ENCODE measurements at places on chromosomes 6 and 20.

- no peak for DNase-seq
Measured at GRCh38 chr6:151882206-151882605, 74.7 kb downstream of the ESR1 start.

GRCh38 chr6:162056745-162057144, 670.8 kb downstream of the PRKN start:
- no peak for DNase-seq

DNA sequence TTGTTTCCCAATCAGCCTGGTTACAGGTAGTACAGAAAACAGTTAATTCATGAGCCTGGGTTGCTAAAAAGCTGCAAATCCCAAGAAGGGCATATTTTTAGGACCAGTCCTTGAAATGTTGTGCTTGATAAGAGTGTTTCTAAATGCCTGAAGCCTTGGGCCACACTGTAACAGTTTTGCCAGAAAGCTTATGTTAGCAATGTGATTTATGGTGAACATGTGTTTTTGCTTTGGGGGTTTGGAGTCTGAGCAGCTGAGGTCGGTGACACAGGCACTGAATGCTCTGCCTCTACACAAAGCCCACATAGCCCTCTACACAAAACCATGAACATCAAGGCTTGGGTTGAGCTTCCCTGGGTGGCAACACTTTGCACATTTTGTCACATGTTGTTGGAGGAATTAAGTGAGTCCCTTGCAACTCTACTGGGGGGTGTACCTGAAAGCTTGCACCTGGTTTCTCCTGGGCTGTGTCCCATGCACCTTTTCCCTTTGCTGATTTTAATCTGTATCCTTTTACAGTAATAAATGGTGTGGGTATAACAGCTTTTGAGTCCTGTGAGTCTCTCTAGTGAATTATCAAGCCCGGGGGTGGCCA, 22.2 kb downstream of the AHI1 start:
- DNase-seq, result no peak

DNA sequence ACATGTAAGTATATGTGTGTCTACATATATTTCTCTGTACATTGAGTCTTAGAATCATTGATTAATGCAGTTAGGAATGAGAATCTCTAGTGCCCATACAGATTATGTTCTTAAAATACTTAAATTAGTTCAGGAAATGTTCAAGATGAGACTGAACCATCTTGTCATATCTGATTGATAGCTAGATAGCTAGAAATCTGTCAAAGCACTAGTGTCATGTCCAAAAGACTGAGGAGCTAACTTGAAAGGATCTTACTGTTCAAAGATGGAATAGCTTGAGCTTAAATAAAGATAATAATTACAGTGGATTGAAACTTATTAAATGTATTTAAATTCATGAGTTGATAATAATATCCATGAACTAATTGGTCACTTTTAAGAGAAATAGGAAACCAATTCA, 191.7 kb upstream of the TCF21 start:
- DNase-seq, result no peak

GRCh38 chr6:12457094-12457493, 166.9 kb downstream of the EDN1 start:
- no peak for DNase-seq

DNA sequence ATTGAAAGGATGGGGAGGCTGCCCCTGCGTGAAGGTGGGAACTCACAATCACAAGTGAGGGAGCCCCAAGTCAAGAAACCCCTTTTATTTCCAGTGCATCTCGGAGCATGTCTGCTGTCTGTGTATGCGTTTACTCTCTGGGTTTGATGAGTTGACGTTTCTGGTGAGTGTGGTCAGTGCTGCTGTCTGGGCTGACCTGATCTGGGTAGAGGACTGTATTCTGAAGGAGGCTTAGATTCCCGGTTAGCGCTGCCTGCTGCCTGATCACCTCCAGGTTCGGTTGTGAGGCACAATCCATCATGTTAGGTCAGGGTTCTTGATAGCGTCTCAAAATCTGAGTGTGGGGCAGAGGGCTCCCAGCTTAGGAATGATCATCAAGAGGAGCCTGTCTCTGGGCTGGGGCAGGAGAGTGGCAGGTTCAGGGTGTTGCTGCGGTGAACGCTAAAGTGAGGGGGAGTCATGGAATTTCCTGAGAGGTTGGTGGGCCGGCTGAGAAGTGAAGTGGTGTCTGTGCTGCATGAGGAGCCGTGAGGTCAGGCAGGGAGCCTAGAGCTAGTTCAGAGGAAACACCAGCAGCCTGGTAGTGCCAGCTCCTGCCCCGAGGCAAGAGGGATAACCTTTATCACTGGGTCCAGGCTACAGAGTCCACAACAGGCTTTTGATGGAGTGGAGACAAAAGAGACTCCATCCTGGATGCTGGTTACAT, 225.3 kb upstream of the CST7 start:
- no peak for DNase-seq

- DNase-seq, result no peak
Measured at GRCh38 chr6:169938262-169938701, 186.9 kb downstream of the ERMARD start.

GRCh38 chr6:151658091-151658490, 149.4 kb upstream of the ESR1 start:
- DNase-seq, result no peak

GRCh38 chr6:136549300-136550044, 750 bp downstream of the MAP7 start:
- peak; percentile 37 for DNase-seq

- DNase-seq, result no peak
Measured at GRCh38 chr6:26032340-26033084, 54.7 kb upstream of the HFE start.

DNA sequence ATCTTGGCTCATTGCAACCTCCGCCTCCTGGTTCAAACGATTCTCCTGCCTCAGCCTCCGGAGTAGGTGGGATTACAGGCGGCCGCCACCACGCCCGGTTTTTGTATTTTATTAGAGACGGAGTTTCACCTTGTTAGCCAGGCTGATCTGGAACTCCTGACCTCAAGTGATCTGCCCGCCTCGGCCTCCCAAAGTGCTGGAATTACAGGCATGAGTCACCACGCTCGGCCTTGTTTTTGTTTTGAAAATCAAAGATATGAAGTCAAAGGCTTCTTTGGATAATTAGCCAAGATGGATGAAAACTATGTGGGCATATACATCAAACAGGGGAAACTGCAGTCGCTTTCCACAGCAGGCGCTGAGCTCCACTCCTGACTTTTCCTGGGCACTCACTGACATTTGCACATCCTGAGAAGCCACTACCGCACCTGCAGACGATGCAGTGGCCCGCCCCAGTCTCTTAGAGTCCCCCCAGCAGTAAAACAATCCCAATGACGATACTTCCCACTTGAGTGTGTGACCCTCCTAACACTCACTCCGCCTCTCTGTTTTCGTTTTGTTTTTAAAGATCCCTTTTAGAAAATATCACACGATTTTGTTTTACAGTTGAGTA, 44.1 kb downstream of the GJA1 start:
- DNase-seq, result no peak

- no peak for DNase-seq
Measured at GRCh38 chr20:7744411-7744810, 195.8 kb downstream of the HAO1 start.

DNA sequence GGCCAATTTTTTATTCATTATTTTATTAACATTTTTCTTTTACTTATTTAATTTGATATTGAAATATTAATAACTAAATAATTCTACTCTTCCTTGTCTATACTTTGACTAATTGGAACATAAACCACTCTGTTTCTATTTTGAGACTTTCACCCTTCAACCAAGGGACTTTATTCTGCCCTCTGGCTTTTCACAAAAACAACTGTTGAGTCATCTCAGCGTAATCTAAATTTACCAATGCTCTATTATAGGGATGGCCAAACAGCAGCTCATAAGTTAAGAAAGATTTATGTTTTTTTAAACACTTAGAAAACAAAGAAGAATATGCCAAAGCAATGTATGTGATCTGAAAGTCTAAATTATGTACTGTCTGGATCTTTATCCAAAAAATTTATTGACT, 46.7 kb downstream of the DOP1A start:
- DNase-seq, result no peak

- no peak for DNase-seq
Measured at GRCh38 chr20:47049771-47050170, 155.1 kb downstream of the EYA2 start.

DNA sequence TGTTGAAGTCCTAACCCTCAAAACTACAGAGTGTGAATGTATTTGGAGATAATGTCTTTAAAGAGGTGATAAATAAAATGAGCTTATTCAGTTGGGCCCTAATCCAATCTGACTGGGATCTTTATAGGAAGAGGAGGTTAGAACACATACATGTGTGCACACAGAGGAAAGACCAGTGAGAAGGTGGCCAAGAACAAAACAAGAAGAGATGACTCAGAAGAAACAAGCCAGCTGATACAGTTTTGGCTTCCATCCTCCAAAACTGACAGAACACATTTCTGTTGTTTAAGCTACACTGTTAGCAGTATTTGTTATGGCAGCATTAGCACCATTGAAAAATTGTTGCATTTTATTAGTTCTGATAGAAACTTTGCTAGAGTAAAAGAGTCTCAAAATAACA, 609.3 kb upstream of the IMPG1 start:
- DNase-seq, result no peak

DNA sequence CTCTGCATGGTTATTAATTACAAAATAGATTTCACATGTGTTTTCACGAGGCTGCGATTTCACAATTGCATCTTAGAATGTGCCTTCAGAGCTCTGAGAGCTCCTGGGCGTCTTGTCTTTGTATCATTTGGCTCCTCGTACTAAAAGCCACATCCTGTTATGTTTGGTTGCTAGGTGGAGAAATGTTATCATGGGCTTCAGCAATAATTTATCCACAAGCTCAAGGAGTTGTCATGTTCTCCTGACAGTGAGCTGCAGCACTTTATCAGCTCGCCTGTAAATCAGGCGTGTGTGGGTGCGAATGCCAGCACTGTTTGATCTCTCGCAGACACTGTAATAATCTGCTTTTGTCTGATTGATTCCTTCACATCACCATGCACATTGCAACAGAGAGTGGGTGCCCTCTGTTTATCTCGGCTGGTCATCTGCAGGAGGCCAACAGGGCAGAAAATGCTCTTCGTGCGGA, 218.6 kb upstream of the ZFP64 start:
- no peak for DNase-seq

DNA sequence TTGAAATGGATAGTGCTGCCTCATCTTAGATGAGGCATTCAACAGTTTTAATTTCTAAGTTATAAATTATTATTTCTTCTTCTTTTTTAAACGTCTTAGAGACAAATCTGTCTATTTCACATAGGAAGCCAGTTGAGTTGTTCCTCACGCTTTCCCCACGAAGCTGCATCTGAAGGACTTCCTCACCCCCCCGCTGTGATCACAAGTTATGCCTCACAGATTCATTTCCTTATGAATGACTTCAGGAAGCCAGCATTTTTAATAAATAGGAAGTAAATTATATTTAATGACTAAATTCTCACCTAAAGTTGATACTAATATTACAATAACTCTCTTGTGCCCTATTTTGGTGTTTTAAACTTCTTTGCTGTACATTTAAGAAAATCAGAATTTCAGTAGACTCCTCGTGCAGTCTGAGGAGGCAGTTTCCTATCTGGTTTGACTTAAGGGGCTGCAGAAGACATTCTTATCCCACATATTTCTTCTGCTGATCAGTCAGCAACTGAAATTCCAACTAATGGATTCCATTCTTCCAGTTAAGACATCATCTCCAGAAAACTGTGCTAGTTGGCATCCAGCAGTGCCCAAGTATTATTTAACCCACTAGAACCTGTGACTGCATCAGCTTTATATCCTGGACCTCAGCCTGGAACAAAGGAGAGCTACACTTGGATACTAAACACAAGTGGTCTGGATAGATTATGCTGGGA, 182.7 kb upstream of the CCN2 start:
- no peak for DNase-seq

- no peak for DNase-seq
Measured at GRCh38 chr6:5619249-5619648, 357.9 kb downstream of the FARS2 start.

DNA sequence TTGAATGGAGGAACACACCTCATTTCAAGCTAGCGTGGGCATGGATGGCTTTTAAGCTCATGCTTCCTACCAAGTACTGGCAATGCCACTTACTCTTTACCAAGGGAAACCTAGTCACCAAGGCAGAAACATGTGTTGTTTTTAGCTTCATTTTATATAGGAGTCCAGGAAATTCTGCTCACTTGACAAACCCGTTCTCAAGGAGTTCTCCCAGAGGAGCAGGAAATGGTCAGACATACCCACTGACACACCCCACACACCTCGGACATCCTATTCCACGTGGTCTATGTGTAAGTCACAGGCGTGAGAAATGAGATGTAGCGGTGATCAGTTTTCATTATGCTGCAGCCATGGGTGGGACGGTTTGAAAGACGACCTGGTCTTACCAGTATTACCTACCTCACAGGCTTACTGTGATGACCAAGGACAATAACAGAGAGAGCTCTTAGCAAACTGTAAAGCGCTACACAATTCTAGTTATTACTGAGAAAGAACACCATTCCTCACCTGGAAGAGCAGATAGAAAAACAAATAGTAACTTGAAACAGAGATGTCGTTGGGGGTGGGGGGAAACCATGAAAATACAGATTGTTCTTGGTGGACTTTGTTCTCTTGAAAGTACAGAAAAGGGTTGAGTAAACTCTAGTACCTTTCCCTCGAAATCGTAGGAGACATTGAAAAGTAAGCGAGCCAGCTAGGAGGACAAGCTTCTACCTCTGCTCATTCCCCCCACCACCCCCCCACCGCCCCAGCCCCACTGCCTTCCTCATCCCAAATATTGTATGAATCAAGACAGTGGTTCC, 1.7 kb downstream of the CNKSR3 start:
- DNase-seq, result no peak

DNA sequence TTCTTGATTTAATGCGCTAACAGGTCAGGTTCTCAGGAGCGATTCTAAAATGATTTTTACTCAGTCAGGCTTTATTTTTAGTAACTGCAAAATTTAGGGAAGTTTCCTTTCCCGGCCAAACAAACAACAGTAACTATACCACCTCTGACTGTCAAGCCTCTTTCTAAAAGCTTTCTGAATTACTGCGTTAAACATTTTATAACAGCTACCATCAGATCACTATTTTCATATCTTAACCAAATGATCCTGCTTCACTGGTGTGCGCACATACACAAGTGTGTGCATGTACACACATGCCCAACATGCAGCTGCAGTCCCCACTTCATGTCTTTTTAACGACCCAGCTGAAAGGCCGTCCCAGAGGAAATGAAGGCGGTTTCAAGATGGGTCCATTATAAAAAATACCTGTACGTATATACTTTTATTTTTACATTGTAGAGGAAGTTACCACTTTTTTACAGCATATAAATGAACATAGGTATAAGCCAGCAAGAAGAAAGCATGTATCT, 25.0 kb downstream of the TMEM242 start:
- no peak for DNase-seq

Data from hippocampal formation (tissue), 2 donors.